ENCODE measurements at places on chromosomes 1 and 21.
A peak's percentile ranks its signal among the peaks of the same experiment; 100 is the strongest.

DNA sequence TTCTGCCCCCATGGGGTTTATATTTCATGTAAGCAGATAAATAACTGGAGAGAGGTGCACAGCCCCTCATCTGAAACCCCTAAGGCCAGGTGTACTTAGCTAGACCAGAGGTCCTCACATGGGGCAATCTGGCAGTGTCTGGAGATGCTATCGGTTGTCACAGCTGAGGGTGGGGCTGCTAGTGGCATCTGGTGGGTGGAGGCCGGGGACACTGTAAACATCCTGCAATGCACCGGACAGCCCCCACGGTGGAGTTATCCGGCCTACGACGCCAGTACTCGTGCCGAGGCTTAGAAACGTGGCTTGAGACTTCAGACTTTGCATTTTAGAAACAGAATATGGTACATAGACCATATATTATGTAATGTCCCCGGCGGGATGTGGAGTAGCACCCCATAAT lies 186.5 kb upstream of the VAMP3 start:
- no peak for DNase-seq

- DNase-seq = peak; percentile 23
These were observed 11.7 kb upstream of the BNIPL start for GRCh38 chr1:151024540-151025146.

DNA sequence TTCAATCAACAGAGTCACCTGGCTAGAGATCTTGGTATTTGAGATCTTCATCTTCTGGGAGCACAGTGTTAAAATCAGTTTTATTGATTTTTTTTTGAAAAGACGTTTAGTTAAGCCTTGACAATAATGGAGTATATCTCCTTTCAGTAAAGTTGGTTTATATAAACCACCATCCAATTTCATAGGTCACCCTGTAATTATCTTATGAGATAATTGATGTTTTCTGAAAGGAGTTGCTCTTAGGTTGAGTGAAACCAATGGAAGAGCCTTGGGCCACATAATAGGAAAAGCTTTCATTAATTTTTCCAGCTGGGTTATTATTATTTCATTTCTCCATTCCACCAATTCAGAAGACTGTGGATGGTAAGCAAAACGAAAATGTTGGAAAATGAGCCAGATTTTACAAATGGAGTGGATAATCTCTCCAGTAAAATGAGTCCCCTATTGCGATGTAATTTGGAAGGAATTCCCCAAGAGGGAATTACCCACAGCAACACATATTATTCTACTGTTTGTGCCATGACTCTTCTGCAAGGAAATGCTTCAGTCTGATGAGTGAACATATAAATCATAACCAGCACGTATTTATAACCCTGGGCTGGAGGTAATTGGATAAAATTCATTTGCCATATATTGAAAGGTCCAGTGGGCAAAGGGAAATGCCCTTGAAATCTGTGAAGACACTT lies 46.2 kb upstream of the TINAGL1 start:
- DNase-seq = no peak

DNA sequence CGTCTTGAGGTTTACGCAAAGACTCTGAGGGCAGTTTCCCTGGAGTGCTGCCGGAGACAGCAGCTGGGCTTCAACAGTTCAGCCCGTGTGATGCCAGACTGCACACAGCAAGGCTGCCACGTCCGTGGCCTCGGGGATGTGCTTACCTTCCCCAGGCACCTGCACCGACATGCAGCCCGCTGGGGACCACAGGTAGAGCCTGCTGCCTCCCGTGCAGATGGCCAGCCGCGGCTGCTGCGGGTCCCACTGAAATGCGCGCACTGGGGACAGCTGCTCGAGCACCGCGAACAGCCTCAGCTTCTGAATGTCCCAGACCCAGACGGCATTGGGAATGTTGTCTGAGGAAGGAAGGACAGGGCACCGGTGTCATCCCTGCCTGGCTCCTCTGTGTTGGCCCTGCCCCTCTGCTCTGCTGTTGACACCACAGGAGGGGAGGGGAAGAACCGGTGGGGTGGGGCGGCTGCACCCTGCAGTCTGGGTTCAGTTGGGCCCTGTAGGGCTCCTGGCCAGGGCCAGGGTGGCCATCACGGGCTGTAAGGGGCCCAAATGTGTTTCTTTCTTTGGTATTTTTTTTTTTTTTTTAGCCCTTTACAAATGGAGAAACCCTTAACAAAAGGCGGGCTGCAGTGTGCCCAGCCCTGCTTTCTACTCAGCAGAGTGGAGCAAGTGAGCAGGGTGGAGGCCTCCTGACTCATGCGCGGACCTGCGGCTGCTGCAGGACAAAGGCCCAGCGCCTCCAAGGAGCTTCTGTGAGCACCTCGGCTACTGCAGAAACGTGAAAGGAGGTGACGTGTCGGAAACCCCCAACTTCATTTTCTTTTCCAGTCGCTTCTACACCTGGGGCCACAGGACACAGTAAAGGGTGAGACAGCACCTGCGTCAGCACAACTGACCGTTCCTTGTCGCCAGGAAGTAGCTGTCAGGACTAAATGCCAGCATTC lies 6.8 kb downstream of the TPRG1L start:
- no peak for DNase-seq

GRCh38 chr1:168567007-168567406 lies 9.4 kb upstream of the XCL1 start:
- DNase-seq = no peak

DNA sequence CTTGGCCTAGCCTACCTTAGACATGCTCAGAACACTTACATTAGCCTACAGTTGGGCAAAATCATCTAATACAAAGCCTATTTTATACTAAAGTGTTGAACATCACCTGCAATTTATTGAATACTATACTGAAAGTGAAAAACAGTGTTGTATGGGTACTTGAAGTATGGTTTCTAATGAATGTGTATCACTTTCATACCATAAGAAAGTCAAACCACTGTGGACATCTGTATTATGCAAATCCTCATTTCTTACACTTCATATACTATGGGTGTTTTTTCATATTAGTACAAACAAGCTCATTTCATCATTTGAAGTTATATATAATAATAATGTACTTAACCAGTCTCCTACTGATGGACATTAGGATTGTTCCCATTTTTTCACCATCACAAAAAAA lies 41.2 kb downstream of the TDRD5 start:
- no peak for DNase-seq

Data from AG09319 (cell line).